Amygdala (tissue), 56 donors: ENCODE measurements at places on chromosomes 1 and 21.

- no peak for DNase-seq
These were observed 615 bp downstream of the GPR161 start for GRCh38 chr1:168135921-168136708.

DNA sequence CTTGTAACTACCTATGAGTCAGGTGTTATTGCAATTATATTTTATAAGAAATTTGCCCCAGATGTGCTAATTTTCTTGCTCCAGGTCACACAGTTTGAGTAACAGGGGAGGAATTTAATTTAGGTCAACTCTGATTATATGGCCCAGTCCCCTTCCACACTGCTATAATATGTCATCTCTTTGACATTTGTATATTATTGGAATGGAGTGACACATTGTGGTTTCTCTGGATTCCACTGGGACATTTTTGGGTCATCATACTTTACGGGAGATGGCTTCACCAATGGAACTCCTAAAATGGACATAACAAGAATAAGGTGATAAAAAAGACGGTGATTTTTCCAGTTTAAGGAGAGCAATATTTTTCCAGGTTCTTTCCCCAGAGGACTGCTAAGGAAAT is 191.2 kb downstream of the DISC1 start:
- no peak for DNase-seq

- DNase-seq = no peak
These were observed 124.5 kb downstream of the GREM2 start for GRCh38 chr1:240487493-240487892.

DNA sequence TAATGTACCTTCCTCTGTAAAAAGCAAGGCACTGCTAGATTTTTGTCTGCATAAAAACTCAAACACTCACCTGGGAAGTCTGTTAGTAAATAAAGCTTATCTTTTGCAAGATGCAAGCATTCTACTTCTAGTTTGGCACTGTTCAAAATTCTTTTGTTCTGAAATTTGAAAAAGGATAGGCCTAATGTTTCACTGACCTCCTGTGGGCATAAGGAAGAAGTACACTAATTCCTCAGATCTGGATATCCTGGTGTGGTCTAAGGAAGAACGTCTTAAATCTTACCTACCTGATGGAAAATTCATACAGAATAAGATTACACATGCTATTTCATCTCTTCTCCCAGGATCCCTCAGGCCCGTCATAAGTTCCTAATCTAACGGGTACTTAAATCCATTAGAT is 93.5 kb upstream of the CAMK1G start:
- no peak for DNase-seq

GRCh38 chr1:112674986-112675727 is 698 bp downstream of the MOV10 start:
- DNase-seq = peak; percentile 65

DNA sequence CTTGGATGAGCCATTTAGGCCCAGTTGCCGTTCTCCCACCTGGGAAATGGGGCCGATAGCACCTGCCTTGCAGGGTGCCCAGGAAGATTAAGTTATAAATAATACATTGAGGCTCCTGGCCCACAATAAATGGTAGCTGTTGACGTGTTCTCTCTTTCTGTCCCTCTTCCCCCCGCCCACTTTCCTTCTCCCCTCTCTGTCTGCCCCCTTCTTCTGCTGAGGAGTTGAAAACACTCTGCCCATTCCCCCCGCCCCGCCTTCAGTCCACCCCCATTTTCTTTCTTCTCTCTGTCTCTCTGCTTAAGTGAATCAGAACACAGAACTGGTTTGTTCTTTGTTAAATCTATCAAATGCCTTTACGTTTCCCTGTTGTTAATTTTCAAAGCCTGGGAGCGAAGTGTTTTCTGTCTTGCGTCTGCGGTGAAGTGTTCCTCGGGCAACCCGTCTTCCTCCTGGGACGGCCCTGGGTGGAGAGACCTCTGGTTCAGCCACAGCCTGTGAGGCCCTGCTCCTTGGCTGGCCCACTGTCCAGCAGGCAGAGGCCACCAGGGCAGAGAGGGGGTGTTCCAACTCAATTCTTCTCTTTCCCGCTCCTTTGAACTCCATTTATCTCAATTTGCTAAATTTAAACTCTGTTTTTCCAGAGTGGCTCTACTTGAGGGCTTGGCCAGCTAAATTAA is 29.3 kb upstream of the SELENON start:
- no peak for DNase-seq

- DNase-seq = no peak
These were observed 42.1 kb upstream of the SAMD13 start for GRCh38 chr1:84259376-84259775.

- DNase-seq = no peak
These were observed 3.3 kb upstream of the DSTYK start for GRCh38 chr1:205214756-205215155.

DNA sequence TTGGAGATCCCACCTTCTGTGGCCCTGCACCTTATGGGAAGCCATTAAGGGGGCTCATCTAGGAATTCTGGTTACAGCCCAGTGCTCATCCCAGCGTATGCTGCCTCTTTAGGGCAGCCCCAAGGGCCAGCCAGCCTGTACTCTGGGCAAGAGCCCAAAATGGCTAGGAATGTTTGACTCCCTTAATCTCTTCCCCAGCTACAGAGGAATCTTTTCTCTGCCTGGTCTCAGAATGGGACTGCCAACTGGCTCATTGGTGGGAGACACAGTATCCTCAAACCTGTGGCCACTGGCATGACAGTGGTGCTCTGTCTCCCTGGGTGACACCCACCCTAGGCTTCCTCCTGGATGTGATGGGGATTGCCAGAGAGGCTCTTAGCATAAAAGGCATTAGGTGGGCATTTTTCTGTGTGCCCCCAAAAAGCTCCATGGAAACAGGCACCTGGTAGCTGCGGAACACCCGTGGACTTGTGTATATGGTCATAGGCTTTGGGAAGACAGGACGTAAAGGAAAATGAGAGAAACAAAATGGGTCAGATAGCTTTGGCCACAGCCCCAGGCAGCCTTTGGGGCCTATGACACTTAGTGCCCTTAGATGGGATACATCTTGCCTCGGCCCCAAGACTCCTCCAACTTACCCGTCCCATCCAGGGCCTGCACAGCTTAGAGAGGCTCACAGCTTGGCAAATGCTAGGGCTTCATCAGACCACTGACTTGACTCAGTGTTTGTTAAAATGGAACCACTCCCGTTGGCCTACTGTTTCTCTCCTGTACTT is 6.9 kb downstream of the TMEM81 start:
- no peak for DNase-seq

- DNase-seq = no peak
These were observed 7.1 kb downstream of the LGR6 start for GRCh38 chr1:202200669-202201068.

- DNase-seq = no peak
These were observed 675 bp downstream of the TMCO2 start for GRCh38 chr1:40248412-40248811.

GRCh38 chr1:31054958-31055481 is 10.5 kb downstream of the PUM1 start:
- DNase-seq = no peak

DNA sequence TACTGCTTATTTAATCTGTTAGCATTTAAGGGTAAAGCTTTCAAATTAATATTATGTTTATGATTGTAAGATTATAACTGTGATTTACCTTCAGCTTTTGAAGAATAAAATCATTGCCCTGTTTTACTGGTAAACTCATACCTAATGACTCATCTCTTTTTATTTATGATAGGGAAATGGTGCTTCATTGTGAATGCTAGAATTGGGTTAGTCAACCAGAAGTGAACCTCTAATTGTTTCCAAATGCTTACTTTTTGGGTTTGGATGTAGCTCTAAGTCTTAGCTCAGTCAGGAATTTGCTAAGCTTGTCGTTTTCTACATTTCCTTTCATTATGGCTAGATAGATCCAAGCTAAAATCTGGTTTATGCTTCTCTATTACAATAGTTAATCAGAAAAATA is 59.4 kb downstream of the SLC30A7 start:
- DNase-seq = no peak

GRCh38 chr1:117585086-117585485 is 20.8 kb upstream of the TENT5C start:
- no peak for DNase-seq

DNA sequence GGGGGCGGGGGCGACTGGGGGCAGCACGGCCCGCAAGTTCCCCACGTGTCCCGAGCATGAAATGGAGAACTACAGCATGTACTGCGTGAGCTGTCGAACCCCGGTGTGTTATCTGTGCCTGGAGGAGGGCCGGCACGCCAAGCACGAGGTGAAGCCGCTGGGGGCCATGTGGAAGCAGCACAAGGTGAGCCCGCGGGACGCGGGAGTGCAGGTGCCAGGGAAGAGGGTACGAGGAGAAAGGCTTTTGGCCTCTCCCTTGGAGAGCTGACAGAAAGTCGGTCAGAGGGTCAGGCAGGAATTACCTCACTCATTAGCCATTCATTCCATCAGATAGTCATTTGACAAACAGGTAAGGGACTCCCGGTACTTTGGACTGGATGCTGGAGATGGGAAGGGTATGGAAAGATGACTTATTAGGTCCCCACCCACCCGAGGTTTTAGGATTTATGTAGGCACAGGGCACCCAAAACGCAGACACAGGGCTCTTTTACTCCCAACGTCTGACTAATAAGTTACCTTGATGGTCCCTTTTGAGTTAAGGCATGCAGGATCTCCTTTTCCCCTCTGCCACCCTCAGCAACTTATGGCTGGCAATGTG is 2.1 kb downstream of the TRIM67 start:
- DNase-seq = no peak
